Stimulated activated CD4-positive, alpha-beta T cell treated with anti-CD3 and anti-CD28 coated beads, TNF-alpha, amount 100 ng/mL, for 4 hours (primary cell): ENCODE measurements at places on chromosomes 6 and 20.

GRCh38 chr6:125584468-125584939 lies 164.9 kb upstream of the HEY2 start:
- DNase-seq: no peak

- no peak for DNase-seq
These were observed 101.1 kb downstream of the MAP3K7 start for GRCh38 chr6:90485635-90486277.

DNA sequence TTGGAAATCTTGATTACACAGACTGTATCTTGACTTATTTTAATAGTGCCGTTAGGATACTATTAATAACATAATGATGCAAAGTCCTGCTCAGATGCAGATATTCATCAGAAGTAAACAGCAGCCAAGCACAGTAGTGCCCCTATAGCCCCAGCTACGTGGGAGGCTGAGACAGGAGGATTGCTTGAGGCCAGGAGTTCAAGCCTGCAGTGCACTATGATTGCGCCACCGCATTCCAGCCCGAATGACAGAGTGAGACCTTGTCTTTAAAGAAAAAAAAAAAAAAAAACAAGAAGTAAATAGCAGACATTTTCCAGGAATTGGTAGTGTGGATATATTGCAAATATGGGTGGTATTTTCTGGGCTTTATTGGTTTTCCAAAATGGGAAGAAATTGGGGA lies 61.8 kb downstream of the TULP4 start:
- no peak for DNase-seq

DNA sequence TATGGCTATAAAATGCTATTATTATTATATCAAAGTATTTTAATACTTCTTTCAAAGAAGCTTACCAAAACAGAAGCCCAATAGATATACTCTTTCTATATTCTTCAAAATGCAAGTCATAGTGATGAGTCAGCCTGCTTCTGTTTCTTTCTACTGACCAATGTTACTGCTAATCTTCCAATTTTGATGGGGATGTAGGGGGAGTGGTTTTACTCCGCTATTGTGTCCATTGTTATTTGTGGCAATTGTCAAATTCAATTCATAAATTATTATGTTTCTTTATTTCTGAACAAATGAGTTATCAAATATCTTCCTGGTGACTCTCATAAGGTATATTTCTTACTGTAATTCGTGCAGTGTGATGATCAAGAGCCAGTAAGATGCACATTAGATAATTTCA lies 221.5 kb upstream of the DEFB112 start:
- no peak for DNase-seq

DNA sequence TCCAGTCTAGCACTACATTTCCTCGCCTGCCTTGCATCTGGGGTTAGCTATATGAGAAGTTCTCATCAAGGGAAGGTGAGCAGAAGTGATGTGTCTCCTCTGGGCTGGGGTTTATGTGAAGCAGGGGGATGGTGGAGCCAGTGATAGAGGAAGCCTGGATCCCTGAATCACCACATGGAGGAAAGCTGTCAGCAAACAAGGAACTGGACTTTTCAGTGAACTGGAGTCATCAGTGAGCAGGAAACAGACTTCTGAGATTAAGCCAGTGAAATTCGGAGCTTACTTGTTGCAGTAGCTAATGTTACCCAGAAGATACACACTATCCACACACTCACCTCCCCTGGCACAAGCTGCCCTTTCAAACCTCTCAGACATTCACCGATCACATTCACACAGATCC lies 13.4 kb upstream of the TOX2 start:
- no peak for DNase-seq

GRCh38 chr20:52438326-52438963 lies 246.9 kb upstream of the ZFP64 start:
- DNase-seq: no peak

DNA sequence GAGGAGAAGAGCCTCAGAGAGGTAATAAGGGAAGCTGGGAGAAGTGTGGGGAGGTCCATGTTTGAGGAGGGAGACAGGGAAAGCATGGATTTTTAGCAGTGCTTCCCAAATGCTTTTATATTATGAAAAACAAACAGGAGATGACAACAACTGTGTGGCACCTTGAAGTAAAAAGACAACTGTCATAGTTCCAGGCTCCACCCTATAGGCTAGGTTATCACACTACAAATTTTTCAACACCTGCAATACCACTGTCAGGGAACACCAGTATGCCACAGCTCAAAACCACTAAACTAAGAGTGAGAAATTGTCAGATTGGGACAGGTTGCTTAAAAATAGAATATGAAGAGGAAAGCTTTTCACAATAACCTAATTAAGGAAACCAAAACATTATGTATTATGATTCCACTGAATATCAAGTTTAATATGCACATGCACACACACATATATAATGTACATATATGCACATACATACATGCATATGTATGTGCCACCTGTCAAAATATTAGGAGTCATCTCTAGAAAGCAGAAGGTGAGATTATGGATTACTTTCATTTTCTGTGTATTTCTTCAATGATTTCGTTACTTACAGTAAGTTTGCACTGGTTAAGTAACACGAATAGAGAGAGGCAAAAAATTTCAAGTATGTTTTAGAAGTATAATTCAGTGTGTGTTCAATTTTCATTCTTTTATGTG lies 261.2 kb downstream of the PTPRK start:
- no peak for DNase-seq

DNA sequence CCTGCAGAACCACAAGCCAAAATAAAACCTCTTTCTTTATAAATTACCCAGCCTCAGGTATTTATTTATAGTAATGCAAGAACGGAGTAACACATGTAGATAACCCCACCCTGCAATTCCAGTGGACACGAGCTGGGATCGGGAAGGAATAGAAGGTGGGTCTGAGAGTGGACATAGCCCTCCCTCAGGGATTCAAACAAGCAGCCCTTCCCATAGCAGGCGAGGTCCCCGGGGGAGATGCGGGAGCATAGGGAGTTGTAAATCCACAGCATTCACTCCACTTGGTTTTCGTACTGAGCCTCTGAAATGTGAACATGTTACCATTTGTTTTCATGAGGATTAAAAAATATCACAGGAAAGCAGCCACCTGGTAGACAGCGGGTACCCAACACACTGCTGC lies 312.6 kb downstream of the CDH4 start:
- no peak for DNase-seq

DNA sequence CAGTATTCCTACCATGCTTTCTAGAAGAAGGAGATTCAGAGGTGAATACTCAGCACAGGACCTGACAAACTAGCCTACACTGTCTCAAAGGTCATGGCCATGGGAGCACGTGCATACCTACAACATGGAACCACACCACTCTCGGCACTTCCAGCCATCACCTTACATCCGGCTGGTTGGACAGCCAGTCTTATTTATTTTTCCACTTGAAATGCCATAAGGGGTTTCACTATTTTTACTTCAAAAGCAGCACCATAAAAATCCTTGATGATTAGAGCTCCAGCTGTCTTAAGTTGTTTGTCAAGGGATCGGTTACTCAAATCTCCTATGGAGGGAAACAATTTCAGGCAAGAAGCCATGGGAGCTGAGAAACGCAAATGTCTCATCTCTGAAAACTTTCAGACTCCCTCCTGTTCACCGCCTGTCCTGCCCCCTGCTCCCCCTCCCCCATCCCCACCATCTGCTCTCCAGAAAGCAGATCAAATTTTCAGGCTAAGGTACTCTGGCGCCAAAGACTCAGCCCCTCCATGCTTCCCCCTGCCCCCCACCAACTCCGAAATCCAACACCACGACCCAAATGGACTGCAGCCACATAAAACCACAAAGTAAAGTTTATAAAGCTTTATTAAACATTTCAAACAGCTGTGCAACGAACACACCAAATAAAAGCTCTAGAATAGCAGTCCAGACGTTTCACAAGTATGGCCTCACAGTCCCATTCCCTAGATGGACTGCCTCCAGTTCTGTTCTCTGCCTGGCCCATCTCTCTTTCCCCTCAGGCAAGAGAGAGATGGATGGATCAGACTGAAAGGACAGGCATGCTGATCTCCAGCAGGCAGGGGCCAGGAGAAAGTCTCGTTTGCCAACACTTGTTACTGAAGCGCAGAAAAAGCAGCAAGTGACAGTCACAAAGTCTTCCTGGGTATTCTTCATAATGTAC lies 4.0 kb upstream of the NNAT start:
- DNase-seq: no peak

DNA sequence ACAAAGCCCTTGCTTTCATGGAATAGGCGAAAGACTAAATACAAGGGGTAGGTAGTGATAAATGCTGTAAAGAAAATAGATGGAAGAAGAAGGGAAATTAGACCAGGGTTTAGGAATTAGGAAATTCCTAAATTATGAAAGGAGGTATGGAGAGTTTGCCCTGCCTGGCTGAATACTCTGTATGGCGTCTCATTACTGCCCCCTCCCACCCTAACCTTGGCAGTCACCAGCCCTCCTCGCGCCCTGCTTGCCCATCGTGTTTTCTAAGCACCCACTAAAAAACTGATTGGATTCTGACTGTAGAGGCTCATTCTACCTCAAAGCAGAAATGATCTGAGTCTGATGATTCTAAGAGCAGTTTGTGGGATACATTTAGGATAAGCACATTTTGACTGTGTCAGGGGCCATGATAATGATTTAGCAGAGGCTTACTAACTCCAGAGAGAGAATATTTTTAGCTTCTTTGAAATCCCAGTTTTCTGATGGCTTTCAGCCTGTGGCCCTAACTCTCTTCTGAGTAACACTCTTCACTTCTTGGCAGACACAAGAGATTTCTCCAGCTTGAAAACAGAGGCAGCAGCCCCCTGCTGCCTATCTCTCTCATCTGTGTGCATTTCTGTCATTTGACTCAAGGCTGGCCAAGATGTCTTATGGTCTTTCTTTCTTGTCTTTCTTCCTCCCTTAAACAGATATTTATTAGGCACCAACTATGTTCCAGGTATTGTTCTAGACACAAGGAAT lies 1.4 kb upstream of the CHD6 start:
- DNase-seq: no peak

- DNase-seq: no peak
These were observed 564.8 kb downstream of the RFPL4B start for GRCh38 chr6:112911959-112912358.

- no peak for DNase-seq
These were observed 94.6 kb downstream of the TIAM2 start for GRCh38 chr6:155089746-155090145.
